ENCODE measurements at places on chromosomes 12 and 14.

DNA sequence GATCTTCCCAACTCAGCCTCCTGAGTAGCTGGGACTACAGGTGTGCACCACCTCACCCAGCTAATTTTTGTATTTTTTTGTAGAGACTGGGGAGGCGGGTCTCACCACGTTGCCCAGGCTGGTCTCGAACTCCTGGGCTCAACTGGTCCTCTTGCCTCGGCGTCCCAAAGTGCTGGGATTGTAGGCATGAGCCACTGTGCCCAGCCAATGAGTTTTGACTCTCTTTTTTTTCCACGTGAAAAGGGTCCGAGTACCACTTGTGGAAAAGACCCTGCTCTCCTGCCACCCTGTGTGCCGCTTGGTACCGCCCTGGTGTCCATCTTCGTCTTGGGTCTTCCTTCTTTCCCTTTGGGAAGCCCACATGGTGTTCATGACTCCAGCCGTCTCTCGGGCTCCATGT, 17.6 kb downstream of the TEDC1 start:
- no peak for DNase-seq

GRCh38 chr12:15808250-15808649, 19.1 kb upstream of the EPS8 start:
- DNase-seq = no peak

DNA sequence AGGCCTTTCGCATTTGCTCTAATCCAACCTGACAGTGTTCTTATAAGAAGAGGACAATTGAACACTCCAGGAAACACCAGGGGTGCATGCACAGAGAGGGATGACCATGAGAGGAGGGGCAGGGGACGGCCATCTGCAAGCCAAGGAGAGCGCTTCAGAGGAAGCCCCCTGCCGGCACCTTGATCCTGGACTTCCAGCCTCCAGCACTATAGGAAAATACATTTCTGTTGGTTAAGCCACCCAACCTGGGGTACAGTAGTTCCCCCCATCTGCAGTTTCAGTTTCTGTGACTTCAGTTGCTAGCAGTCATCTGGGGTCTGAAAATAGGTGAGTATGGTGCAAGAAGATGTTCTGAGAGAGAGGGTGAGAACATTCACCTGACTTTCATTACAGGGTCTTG, 64.7 kb downstream of the CLMN start:
- DNase-seq = no peak

DNA sequence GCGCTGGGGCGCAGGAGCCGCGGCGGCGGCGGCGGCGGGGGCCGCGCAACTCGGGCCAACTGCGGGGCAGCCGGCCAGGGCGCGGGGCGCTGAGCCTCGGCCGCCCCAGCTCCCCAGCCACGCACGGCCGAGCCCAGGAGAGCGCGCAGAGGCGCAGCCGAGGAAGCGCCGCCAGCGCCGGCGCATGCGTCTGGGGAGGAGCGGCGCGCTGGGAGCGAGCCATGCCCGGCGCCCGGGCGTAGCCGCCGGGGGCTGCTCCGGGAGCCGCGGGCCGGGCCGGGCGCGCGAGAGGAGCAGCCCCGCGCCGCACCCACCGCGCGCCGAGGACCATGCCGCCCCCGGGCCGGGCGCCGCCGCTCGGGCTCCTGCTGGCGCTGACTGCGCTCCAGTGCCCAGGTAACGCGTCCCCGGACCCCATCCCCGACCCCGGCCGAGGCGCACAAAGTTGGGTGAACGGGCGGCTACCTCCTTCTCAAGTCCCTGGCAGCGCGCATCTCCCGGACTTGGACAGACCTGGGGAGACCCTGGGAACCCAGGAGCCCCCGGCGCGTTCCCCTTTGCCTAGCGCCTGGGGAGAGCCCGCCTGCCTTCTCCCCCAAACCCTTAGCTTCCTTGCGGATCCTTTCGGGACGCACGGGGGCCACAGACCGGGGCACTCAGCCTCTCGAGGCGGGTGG, 121.4 kb downstream of the AACS start:
- DNase-seq = no peak

GRCh38 chr14:33508126-33509062, 442.5 kb downstream of the EGLN3 start:
- no peak for DNase-seq

GRCh38 chr14:31435276-31435675, 14.9 kb upstream of the HEATR5A start:
- DNase-seq = peak; percentile 88

DNA sequence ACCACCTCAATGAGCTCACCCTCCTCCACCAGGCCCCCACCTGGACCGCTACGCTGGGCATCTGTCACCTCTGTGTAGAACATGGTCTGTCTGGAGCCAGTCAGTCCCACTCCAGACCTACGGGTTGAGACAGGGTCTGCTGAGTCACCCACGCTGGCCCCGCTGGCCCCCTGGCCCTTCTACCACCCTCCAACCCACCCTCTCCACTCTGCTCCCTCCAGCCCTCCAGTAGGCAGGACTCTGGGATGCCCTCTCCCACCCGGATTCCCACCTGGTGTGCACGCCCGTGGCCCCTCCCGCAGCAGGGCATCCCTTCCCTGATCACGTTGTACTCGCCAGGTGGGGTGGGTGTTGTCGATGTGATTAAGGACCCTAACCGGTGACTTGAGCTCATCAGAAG, 4.6 kb upstream of the JAG2 start:
- DNase-seq = no peak

- peak; percentile 70 for DNase-seq
Measured at GRCh38 chr12:70267550-70267949, 24.3 kb downstream of the CNOT2 start.

DNA sequence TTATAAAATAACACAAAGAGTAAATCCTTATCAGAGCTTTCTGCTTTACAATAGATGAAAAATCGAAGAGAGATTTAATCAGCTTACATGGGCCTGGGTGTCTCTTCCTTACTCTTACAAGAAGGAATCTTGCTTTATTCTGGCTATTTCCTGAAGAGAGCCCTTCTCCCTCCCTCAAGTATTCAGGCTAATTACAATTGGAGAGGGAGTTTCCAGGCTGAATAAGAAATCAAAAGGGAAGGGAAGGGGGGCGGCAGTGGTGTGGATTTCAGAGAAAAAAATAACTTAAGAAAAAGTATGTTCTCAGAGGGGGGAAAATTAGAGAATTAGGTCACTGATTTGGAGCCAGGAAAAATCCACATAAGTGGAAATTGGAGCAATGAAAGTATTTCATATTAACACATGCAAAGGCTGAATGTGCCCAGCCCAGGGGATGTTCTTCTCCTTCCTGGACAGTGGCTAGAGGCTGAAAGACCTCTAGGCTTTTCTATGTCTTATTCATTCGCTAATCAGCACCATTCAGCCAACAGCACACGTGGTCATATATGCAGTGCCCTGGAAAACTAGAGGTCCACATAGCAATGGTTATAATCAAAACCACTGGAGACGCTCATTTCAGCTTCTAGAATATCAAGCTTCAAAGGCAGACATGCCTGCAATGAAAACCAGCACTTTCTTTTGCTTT, 158.9 kb upstream of the BTG1 start:
- DNase-seq = peak; percentile 41

GRCh38 chr14:43475757-43476156, 1031.3 kb downstream of the FSCB start:
- DNase-seq = no peak

DNA sequence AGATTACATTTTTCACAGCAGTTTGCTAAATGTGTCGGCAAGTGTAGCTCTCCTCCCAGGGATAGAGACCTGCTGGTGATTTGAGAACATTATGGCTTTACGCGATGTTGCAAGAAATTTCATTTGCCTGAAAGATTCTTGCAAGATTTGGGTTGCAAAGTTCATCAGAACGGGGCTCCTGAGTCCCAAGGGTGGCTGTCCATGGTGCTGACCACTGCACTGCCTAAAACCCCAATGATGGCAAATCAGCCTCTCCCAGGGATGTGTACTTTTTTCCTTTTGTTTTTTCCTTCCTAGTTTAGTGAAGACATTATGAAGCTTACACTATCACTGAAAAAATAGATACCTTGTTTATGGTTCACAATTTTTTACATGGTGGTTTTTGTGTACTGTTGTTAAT, 85.4 kb downstream of the WSCD2 start:
- DNase-seq = peak; percentile 15

GRCh38 chr14:55129086-55129427, at the start of gene LGALS3:
LGALS3 (plus strand) TSS chr14:55129252; CDS start chr14:55137374, 8,122 bp downstream.
- peak; percentile 51 for DNase-seq

DNA sequence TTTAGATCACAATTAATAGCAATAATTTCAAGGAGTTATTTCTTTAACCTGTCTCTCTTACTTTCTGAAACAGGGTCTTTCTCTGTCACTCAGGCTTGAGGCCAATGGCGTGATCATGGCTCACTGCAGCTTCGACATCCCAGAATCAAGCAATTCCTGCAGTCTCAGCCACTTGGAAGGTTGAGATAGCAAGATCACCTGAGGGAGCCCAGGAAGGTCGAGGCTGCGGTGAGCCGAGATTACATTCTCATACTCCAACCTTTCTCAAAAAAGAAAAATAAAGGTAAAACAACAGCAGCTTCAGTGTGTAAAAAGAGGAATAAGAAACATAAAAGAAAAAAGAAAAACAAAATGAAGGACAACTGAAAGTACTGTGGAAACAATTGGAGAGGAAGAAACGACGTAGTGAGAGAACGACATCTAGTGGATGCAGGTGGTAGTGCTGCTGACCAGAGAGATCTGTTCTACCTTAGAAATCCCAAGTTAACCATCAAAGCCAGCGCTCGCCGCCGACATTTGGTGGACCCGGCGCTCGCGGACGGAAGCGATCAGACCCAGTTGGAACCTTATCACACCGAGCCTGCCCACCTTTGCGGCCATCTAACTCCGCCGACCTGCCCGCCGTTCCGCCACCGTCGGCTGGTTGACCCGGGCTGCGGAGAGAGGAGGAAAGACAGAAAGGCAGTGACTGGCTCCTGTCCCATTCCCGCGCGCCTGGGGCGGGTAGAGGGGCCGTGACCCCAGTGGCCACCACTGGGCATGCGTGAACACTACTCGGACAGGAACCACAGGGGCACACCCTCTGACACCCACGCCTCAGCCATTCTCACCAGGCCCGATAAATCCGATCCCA, 196.1 kb downstream of the ALG10 start:
- no peak for DNase-seq

DNA sequence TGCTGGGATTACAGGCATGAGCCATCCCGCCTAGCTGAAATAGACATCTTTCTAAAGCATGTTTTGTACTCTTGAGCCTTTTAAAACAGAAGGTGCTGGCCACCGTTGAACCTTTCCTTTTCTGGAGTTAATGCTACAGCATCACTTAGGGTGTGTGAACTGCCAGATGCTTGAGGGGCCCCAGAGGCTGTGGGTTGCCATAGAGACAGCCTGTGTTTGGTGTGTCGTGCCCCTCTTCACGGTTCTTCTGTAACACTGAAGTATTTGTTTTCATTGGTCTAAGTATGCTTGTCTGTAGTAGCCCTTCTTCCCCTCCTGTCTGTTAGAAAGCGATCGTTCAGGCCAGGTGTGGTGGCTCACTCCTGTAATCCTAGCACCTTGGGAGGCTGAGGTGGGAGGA, 30.8 kb downstream of the PLEKHG3 start:
- DNase-seq = no peak

DNA sequence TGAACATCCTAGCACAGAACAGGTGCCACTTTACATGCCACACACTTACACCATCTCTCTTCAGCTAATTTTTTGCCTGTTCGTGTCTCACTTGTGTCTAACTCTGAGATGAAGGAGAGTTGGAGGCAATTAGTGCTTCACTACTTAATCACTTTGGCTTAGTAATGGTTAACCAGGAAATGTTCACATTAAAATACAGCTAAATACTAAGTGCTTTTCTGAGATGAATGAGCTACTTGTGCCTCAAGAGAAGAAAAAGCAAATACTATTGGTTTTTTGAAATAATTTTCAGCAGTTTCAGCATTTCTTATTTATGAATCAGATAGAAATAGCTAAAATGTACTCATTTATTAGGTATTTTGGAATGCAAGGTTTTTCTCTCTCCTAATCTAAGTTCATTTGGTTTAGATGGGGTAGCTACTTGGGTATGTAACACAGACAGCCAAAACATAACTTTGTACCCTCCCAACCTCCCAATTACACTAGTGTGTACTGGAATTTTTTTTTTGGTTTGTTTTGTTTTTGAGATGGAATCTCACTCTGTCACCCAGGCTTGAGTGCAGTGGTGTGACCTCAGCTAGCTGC, 1474.1 kb upstream of the SEL1L start:
- DNase-seq = peak; percentile 55

DNA sequence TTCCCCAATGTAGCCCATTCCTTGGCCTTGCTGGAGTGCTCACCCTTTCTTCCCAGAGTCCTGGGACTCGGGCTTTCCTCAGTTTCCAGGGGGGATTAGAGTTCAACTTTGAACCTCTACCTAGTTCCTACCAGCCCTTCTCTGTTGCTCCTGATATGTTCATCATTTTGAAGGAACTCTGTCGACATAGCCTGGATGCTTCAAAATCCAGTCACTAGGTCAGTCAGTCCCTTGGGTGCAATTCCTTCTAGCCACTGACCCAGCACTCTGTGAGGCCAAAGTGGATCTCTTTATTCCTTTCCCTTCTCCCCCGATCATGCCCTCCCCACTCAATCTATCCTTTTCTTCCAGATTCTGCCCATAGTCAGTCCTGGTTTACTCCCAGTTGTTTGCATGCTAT, 72.3 kb upstream of the TMCC3 start:
- no peak for DNase-seq

DNA sequence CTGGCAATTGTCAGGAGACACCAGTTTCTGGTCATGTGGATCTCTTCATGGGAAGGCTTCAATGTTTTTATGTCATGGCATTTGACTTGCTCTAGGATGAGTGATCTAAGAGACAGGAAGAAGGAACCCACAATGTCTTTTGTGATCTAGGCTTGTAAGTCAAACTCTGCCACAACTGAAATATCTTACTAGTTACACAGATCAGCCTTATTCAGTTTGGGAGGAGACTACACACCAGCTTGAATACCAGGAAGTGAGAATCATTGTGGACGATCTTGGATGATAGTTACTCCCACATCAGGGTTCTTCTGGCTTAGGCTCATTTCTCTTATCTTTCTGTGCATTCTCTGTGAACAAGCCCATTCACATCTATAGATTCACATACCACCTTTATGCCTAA, 236.2 kb upstream of the FBXO33 start:
- no peak for DNase-seq

DNA sequence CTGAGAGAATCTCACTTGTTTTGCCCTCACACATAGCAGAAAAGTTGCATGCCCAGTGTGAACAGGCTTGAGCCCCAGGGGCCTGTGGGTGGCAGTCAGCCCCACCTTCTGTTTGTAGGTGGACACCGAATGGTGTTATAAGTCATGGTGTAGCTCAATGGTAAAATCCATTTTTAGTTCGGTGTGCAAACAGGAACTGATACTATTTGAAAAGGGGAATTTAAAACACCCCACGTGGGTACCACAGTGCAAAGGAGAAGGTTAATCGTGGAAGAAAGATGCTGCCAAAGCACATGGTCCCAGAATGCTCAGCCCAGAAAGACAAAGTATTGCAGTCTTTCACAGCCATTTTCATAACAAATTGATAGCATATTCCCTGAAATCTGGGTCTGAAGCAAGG, 71.8 kb upstream of the GZMB start:
- DNase-seq = no peak
